ENCODE measurements at places on chromosomes 5 and 9.

- no peak for DNase-seq
Measured at GRCh38 chr5:181053488-181054121, 13.5 kb downstream of the BTNL9 start.

- DNase-seq: no peak
Measured at GRCh38 chr5:139960723-139961383, 82.2 kb downstream of the NRG2 start.

DNA sequence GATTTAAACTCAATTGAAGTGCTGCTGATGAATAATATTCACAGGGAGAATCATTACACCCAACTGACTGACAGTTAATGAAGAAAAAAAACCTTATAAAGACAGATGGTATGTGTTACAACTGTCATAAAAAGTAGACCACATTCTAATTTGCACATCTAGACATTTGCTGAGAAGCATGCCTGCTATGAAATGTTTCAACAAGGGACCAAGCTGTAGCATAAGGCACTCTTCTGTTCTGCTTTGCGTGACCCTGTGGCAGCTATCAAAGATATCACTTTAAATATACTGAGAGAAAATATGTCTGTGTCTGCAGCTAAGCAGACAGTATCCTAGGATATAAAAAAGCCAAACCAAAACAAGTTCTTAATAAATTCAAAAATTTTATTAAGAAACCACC lies 153.7 kb downstream of the TMEM232 start:
- no peak for DNase-seq

DNA sequence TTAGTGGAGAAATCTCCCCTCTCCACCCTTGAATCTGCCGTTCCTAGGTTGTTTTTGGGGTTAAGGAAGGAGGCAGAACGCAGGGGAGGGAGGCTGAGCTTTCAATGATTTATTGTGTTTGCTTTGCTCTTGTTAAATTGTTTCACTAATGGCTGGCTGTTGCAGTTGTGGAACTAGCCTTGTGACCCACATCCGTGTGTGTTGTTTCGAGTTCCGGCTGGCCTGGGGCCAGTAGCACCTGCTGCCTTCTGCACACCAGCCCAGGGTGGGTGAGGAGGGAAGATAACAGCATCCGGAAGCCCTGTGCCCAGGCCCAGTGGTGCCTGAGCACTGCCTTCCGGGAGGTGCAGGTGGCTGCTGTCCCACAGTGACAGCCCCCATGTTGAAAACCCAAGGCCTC lies 3.6 kb downstream of the ERGIC1 start:
- no peak for DNase-seq

GRCh38 chr9:2180154-2180553 lies 165.0 kb downstream of the SMARCA2 start:
- DNase-seq: peak; percentile 46

- peak; percentile 78 for DNase-seq
Measured at GRCh38 chr9:106941916-106942315, 79.0 kb downstream of the ZNF462 start.

DNA sequence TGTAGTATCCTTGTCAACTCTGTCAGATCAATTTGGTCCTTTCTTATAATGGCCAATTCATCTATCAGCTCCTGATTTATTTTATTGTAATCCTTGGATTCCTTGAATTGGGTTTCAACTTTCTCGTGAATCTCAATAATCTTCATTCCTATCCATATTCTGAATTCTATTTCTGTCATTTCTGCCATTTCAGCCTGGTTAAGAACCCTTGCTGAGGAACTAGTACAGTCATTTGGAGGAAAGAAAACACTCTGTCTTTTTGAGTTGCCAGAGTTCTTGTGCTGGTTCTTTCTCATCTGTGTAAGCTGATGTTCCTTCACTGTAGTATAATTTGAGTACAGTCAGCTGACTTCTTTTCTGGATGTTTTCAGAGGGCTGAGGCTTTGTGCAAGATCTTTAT lies 84.5 kb downstream of the CETN3 start:
- no peak for DNase-seq

DNA sequence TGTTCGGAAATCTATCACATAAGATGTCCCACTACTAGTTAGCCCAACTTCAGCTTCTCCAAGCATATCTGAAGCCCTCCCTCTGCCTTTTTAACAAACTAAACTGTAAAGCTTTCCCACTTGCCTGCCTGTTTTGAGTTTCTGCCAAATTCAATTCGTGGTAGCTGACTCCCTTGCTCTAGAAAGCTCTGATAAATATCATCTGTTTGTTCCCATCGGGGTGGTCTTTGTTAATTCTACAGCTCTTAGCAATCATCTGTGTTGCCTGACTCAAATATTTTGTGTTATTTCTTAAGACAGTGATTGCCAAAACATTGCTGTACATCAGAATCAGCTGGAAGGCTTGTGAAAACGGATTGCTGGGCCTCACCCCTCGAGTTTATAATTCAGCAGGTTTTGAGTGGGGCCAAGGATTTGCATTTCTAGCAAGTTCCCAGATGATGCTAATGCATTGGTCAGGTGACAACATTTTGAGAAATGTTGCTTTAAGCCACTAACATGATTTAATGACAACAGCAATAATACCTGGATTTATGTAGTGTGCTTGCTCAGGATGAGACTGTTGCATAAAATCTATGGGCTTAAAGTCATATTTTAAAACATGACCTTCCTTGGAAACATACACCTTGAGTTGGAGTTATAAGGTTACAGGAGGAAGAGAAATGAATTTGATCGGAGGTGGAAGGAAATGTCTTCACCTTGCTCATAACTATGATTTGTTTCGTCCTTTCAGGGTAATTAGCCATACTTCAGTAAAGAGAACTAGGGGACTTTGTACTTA lies 631.9 kb downstream of the PSAT1 start:
- peak; percentile 11 for DNase-seq

DNA sequence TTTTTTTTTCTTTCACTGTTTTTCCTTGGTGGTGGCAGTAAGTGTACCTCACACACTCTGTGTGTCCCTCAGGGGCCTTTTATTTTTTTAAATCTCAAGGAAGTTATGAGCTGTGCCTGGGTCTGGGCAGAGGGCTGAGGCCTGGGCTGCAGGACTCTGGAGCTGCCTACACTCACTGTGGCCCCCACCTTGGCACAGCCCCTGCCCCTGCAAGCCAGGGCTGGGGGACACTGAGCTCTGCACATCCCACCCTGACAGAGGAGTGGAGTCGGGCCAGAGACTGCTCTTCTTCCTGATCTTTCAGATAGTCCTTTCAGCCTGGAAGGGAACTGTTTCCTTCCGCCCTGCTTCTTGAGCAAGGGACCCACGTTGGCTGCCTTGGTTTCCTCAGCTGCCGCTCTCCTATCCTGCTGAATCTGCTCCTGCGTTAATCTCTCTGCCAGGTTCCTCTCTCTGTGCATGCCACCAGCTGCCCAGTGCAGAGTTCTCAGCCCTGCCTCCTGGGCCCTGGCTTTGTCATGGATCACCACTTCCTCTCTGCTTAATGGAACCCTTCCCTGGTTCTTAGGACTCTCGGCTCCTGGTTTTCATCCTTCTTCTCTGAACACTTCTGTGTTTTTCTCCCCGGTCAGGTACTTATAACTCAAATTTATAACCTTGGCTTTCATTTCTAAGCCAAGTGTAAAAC lies 502.3 kb downstream of the DIRAS2 start:
- DNase-seq: no peak

DNA sequence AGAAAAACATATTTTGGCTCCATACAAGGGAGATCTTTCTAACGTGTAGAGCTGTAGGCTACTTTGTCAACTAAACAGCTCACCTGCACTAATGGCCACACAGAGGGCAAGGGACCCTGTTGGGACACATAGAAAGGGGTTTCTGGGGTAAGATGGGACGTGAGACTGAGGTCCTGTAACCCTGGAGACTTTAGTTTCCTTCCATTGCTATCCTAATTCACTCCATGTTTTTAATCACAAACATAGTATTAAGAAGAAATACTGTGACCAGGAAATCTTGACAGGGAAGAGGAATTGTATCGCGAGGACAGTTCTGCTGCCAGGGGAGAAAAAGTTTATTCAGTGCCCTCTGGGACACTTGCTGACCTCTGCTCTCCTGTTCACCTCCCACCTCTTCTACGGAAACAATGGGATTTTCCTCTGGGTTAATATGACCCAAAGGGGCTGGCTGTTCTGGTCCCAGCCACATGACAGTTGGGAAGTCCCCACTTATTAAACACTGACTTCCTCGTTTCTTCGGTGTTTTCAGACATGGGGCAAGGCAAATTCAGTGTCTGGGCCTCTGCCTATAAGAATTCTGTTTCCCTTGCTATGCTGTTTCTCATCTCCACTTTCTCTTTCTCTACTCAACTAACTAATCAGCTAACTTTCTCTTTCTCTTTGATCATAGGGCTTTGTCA lies 106.9 kb upstream of the SEMA6A start:
- DNase-seq: no peak

DNA sequence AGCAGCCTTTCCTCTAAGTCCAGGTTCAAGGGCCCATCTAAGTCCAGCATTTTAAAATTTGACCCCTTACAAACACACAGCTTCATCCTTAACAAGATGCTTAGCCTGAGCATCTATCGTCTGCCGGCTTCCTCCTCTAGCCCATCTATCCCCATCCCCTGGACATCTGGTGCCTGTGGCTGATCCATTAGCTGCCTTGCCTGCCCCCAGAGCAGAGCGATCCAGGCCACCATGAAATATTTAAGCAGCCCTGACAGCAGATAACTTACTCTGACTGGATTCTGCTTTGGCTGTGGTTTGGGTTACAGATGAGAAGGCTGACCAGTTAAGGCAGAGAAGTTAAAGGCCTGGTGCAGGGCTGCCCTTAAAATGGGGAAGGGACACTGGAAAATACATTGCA lies 30.9 kb upstream of the CPEB4 start:
- no peak for DNase-seq

DNA sequence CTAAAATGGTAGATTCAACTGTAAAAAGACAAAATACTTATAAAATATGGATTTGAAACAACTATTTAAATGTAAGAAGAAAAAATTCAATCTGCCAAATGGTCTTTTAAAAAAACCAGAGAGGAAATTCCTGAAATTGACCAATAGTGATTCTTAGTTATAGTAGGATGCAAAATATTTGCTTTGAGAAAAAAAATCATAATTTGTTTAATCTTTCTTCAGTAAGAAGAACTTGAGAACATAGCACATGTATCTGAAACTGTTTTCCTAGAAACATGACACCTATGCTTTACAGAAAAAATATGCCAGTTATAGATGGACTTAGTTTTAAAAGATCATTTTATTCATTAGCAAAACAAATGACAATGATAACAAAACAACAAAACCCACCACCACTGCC lies 186.9 kb upstream of the CD180 start:
- no peak for DNase-seq

- DNase-seq: peak; percentile 45
Measured at GRCh38 chr9:95316794-95317118, 753 bp downstream of the FANCC start.

DNA sequence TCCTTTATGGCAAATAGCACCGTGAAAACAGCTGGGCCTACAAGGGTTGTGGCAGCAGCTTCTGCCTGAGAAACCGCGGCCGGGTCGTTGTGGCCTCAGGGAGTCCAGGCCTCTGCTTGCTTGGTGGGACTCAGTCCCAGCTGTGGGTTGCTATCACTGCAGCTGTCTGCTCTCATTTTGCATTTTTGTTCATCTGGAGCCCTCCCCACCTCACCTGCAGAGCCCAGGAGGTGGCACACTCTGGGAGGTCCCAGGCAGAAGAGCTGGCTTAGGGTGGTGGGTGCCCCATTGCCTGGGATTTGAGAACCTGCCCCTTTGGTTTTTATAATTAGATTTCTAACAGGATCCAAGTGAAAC lies 138.4 kb downstream of the GADD45G start:
- no peak for DNase-seq

DNA sequence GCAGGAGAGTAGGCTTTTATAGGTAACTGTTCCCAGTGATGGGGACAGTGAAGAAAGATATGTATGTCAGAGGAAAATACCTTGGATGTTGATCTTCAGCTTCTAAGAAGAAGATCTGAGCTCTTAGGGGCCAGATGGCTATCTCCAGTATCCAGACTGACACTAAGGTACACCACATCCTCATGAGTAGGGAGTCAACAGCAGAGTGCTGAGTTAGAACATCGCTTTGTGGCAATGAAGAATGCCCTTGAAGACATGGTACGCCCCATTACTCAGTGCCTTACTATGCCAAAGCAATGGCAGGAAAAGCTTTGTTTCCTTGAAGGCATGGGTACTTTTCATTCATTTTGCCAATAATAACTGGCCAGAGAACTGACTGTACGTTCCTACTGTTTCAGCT lies 263.7 kb downstream of the CEMIP2 start:
- no peak for DNase-seq

DNA sequence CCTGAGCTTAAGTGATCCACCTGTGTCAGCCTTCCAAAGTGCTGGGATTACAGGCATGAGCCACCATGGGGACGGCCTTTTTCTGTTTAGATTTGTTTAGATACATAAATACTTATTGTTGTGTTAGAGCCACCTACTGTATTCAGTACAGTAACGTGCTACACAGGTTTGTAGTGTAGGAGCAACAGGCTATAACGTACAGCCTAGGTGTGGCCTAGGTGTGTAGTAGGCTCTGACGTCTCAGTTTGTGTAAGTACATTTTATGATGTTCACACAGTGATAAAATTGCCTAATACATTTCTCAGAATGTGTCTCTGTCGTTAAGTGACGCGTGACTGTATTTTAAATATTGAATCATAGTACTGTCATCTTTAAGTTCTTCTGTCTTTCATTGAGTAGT lies 84.1 kb downstream of the MELK start:
- no peak for DNase-seq

DNA sequence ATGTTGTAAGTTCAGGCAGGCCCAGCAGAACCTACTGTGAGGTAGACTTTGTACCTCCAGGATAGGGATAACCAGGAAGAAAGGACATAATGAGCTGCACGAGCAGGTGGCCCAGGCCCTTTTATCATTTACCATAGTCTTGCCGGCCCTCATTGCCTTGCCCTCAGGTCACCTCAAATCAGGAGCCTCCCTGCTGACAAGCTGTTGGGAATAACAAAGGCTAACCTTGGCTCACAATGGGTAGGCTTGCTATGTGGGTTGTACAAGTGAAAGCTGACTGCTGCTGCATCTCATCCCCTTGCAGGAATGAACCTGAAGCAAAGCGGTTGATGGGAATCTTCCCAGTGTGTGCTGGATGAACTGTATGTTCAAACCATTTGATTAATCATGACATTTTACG lies 159.5 kb upstream of the ACTBL2 start:
- no peak for DNase-seq

GRCh38 chr5:72351376-72351775 lies 31.2 kb downstream of the PTCD2 start:
- no peak for DNase-seq

DNA sequence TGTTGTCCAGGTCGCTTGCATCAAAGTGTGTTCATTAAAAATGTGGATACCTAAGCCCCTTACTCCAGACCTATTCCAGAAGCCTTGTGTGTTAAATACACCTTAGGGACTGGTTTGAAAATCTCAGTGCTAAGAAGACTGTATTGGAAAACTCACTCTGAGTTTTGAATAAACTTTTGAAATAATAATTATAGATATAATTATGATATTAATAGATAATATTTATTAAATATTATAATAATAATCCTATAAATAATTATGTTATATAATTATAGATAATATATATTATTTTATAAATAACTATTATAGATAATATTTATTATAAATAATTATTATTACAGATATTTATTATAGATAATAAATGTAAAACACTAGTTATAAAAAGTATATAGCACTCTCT lies 165.3 kb downstream of the ARRDC3 start:
- DNase-seq: no peak

GRCh38 chr5:35826554-35826953 lies 30.1 kb upstream of the IL7R start:
- DNase-seq: no peak
